ENCODE measurements at places on chromosomes 5 and 9. TPM values are rescaled to one million over a fixed set of nuclear protein-coding genes. Genes with fewer than 3 reads are reported as not detected.
A peak's percentile ranks its signal among the peaks of the same experiment; 100 is the strongest.

GRCh38 chr9:70218767-70219166, 40.0 kb upstream of the SMC5 start:
- DNase-seq, result no peak

DNA sequence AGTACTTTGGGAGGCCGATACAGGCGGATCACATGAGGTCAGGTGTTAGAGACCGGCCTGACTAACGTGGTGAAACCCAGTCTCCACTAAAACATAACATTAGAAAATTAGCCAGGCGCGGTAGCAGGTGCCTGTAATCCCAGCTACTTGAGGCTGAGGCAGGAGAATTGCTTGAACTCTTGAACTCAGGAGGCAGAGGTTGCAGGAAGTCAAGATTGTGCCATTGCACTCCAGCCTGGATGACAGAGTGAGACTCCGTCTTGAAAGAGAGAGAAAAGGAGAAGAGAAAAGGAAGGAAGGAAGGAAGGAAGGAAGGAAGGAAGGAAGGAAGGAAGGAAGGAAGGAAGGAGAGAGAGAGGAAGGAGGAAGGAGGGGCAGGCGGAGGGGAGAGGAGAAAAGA, 45.1 kb downstream of the MYO10 start:
- DNase-seq, result no peak

- DNase-seq, result no peak
Measured at GRCh38 chr5:107384256-107384655, 286.5 kb downstream of the EFNA5 start.

GRCh38 chr5:78320401-78320800, 25.9 kb upstream of the AP3B1 start:
- no peak for DNase-seq

GRCh38 chr5:122129306-122129705, at the start of gene ZNF474:
ZNF474 (plus strand) TSS chr5:122129546; CDS start chr5:122151991, 22,445 bp downstream.
- DNase-seq, result peak; percentile 60

Gene MSX2
- total RNA-seq, result 29.5 TPM

Gene ARID3C
- total RNA-seq, result not detected

DNA sequence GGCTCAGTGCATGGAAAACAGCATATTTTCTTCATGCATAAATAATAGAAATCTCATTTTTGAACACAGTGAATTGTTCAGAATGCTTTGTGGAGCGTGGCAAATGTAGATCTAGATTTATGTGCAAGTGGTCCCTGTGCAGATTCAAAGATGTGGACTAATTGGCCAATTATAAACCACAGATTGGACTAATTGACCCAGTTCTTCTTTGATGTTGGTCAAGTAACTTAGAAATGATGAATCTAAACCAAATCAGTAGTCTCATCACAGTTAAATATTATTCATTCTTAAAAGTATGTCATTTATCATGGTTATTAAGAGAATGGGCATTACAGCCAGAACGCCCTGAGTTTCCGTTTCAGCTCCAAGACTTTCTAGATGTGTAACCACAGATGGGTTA, 11.7 kb upstream of the PDE4D start:
- DNase-seq, result no peak

Gene SHROOM1
- 263 TPM for total RNA-seq

Gene SQSTM1
- 265 TPM for total RNA-seq

Gene IARS1
- total RNA-seq, result 269 TPM

- no peak for DNase-seq
Measured at GRCh38 chr9:96020792-96021550, 145.5 kb downstream of the ERCC6L2 start.

Gene RNF183
- total RNA-seq, result 0.96 TPM

Gene SLC25A46
- 45.0 TPM for total RNA-seq

DNA sequence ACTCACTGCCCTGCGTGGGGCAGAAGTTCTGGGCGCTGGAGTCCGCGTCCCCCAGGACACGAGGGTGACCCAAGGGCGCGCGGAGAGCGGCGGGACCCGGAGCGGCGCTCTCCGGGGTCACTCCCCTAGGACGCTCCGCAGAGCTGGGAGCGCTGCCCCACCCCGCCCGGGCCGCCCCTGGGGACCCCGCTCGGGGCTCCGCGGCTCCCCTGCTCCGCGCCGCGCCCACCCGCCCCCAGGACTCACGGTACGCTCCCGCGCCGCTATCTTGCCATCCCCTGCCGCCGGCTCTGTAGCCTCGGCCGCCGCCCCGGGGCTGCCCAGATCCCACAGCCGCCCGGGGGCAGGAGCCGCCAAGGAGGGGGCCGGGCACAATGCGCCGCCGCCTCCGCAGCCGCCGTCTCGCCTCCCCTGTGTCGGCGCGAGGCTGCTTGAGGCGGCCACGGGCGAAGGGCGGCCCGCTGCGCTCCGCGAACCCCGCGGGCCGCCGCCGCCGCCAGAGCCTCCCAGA, 303 bp downstream of the LIFR start:
- no peak for DNase-seq

- no peak for DNase-seq
Measured at GRCh38 chr5:51278539-51278938, 104.7 kb upstream of the ISL1 start.

Gene PCDHGB1
- 3.0 TPM for total RNA-seq

DNA sequence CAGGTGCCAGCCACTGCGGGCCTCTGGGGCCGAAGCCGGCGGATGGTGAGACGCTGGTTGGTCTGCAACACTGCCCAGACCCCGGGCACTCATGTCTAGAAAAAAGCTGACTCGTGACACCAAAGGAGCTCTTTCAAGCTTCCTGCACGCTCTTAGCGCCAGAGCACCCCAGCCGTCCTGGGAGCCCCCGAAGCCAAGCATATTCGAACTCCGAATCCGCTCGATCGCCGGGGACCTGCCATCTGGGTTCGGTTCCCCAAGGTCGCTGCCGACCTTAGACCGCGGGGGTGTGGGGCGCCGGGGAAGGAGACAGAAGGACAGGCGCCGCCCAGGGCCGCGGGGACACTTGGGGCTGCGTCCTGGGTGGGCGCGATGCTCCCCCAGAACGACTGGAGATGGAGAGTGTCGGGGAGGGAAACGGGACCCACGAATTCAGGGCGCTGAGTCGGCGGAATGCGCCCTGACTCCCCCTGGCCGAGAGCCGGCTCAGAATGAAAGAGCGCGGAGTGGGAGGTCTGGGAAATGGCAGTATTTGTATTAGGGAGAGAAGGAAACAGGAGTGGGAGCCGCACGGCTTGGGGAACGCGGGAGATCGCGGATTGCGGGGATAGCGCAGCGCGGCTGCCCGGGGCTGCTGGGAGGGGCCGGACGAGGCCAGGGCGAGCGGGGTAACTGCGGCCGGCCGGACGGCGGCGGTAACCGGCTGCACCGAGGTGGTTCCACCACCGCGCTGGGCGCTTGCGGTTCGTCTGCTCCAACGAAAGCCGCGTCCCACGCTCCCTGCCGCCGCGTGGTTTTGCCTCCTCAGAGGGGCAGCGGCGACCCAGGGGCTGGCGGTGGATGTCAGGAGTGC, 20.1 kb upstream of the MARCHF6 start:
- DNase-seq, result no peak
